Cardiac fibroblast (primary cell): ENCODE measurements at places on chromosomes 7 and 10.

DNA sequence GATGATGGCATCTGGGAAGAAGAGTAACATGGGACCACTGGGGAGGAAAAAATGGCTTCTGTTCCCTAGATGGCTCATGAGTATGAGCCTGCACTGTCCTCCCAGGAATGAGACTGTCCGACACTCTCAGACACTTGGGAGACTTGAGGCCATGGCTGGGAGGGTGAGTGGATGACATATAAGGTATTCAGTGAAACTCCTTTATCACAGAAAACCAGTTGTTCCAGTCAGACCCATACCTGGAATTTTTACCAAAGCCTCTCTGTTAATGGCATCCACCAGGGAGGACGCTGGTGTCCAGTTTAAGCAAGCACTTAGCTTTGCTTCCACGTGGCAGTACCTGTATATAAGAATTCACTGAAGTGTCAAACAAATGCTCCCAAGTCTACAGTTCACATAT is 116.7 kb upstream of the C10orf90 start:
- no peak for DNase-seq

DNA sequence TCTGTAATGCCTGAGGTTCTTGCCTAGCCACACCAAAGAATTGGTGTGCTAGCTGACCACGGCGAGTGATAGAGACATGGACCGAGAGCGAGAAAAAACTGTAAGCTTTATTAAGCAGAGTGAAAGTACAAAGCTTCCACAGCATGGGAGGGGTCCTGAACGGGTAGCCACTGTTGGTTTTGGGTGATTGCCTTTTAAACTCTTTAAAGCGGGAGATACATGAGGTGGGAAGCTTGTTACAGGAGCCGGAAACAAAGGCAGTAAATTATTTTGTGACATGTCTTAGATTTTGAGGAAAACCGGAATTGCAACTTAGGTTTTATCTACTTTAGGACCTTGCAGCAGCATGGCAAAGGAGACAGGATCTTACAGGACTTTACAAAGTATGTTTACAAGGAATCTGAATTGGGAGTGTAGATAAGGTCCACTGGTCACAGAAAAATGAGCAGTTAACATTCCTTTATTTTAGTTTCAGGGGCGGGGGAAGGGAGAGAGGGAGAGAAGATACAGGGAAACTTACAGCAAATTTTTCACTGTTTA is 252.7 kb upstream of the MBL2 start:
- DNase-seq, result peak; percentile 10

- DNase-seq, result peak; percentile 5
Observed at GRCh38 chr7:103445228-103446048, 569 bp downstream of the SLC26A5 start.

DNA sequence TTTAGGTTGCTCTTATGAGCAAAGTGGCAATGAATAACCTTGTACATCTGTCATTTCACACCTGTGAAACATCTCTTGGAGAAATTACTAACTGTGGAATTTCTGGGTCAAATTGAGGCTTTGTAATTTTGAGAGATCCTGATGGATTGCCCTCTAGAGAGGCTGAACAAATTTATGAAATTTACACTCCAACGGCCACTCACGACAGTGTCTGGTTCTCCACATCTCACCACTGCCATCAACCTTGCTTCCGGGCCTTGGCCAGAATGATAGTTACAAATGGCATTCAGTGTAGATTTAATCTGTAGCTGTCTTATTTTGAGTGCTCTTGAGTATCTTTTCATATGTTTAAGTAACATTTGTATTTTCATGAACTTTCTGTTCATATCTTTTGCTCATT is 117.4 kb downstream of the TMEM178B start:
- DNase-seq, result no peak
